ENCODE measurements at places on chromosomes 7 and 10.

- no peak for DNase-seq
Observed at GRCh38 chr7:63900394-63901203, 98.0 kb upstream of the ZNF722 start.

DNA sequence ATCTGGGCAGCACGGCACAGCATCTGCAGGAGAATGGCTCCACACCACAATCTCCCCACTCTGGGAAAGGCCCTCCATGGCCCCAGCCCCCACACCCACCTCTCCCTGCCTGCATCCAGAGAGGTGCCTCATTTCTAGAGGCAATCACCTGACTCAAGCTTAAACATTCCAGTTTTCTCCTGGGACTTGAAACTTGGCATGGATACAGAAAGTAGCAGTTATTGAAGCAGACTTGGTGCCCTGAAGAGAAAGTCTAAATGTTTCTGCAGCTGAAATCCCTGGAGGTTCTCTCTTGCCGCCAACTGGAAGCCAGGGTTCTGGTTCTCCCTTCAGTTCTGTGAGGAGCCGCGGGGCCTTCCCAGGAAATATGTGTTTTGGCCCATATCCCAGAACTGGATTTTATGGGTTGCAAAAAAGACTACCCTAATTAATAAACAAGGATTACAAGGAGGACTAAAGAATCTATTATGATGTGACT, 122.8 kb downstream of the SKIDA1 start:
- no peak for DNase-seq

- DNase-seq, result no peak
Observed at GRCh38 chr7:127870231-127870907, 160.9 kb downstream of the LRRC4 start.

- DNase-seq, result no peak
Observed at GRCh38 chr10:34814223-34814912, 728 bp downstream of the PARD3 start.

- no peak for DNase-seq
Observed at GRCh38 chr7:621572-622285, 102.1 kb upstream of the PDGFA start.

GRCh38 chr10:29495366-29495765, 139.4 kb downstream of the SVIL start:
- DNase-seq, result no peak

DNA sequence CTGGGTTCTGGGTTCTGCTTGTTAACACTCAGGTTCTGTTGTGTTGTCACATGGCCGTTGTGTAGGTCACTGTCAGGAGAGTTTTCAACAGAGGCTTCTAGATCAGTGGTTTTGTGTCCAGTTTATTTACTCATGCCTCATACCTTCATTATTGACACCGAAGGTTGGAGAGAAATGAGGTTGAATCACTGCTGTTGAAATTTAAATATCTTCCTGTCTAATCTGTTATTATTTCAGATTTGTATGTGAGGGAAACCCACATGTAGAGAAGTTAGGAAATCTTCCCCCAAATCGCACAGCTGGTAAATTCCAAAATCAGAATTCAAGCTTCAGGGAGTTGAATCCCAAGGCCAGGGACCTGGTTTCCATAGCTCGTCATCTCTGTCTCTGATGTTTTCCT, 28.3 kb upstream of the KLF6 start:
- no peak for DNase-seq

DNA sequence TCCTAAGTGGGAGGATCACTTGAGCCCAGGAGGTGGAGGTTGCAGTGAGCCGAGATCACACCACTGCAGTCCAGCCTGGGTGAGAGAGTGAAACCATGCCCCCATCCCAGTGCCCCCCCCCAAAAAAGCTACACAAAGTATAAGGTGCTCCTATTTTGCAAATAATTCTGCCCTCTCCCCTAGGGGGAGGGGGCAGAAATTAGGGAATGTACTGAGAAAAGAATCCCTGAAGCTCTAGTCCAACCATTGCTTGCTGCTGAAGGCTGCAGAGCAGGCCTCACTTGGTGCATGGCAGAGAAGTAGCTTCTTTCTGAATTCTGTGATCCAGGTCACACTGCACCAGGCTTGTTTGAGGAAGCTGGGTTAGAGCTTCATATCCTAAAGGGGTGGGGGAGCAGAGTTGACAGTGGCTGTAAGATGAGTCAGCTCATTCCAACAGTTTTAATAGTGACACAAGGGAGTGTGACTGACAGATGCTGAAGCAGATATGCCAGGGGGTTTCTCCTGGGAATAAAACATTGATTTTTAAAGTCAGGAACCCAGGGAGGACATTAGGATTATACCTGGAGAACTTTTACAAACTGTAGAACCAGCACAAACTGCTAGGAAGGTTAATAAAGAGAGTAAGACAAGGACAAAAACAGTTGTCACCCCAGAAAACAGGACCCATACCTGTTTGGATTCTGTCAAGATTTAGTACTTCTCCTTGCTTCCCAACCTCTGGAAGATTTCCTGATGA, 32.8 kb upstream of the STRIP2 start:
- no peak for DNase-seq

DNA sequence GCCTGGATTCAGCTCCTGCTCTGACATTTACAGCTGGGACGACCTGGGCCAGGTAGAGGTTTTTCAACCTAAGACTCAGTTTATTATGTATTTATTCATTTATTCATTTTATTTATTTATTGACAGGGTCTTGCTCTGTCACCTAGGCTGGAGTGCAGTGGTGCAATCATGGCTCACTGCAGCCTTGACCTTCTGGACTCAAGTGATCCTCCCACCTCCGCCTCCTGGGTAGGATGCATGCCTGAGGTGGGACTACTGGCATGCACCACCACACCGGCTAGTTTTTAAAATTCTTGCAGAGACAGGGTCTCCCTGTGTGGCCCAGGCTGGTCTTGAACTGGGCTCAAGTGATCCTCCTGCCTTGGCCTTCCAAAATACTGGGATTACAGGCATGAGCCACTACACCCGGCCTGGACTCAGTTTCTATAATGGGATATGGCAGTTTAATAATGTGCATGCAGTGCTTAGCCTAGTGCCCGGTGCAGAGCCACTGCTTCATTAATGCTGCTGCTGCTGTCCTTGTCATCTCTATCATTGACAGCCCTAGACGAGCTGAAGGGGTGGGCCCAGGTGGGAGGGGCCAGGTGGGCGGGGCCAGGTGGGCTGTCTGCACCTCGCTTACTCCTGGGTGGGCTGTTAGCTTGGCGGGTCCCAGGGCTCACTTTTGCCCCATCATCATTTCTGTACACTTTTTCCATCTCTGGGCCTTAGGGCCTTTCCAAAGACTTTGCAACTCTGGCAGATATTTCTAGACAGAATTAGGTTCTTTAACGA, 92.6 kb downstream of the LHPP start:
- DNase-seq, result no peak

DNA sequence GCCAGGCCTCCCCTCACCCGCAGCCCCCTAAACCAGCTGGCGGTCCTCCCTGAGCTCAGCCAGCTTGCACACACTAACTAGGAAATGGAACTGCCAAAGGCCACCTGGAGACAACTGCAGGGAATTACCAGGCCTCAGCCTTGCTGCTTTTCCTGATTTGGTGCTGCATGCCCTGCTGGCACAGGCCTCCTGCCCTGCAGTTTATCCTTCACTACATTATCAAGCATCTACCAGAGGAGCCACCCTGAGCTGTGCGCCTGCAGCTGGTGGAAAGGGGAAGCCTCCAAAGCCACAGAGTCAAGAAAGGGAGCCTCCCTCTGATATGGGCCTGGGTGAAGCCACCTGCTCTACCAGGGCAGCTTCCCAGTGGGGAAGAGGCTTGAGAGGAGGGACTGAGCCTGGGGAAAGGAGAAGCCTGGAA, 139.8 kb downstream of the GRID1 start:
- DNase-seq, result no peak

- no peak for DNase-seq
Observed at GRCh38 chr10:15253951-15254807, 85.7 kb upstream of the NMT2 start.

GRCh38 chr10:127618797-127619196, 69.7 kb downstream of the NPS start:
- no peak for DNase-seq

DNA sequence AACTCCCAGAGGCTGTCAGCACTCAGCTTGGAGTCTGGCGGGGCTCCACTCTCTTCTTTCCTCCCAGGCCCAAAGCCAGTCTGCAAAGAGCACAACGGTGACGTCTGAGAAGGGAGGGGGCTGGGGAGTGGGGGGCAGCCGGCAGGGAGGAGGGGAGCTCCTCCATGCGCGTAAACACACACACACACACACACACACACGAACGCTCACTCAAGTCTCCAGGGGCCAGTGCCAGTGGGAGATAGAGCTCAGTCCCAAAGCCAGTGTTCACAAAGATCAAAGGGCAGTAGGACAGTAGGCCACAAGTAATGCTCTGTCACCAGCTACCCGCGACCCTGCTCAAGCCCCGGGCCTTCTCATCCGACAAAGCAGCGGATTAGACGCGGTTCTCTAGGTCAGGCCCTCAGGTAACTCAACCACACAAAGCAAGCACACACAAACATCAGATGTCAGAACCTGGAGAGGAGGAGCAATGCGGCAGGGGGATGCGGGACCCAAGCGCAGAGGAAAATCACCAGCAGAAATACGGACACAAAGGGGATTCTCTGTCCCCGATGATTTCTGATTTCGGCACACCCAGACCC, 19.9 kb downstream of the TCAF1 start:
- peak; percentile 66 for DNase-seq

DNA sequence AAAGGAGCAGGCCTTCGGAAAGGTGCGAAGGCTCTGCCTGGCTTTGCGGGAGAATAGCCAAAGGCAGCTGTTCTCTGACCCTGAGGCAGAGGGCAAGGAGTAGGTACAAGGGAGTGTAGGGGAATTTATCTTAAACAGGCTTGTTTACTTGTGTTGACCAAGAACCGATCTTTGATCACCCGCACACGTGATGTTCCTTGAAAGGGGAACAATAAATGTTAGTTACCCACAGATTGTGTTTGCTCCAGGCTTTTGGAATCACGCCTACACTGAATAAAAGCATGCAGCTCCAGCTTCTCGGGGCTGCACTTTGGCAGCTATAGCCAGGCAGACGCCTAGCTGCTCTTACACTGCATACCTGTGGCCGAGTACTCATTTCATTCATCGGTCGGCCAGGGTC, 420.8 kb downstream of the PHF14 start:
- DNase-seq, result no peak

GRCh38 chr7:158030071-158030470, 557.6 kb downstream of the PTPRN2 start:
- no peak for DNase-seq

DNA sequence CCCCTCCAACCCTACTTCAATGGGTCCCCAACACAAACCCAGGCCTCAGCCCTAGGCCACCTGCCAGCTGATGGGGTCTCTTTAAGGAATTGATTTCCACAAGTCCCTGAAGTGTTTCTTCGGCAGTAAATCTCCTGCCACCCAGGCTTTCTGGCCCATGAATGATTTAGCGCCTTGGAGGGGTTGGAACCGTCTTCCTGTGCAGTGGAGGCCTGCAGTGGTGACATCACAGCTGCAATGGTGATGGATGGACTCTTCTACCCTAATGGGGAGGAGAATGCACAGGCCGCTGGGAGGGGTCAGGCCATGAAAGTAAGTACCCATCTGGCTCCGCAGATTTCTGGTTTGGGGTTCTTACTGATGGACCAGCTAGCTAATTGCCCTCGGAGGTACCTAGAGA, 163.8 kb downstream of the UBE2H start:
- no peak for DNase-seq

DNA sequence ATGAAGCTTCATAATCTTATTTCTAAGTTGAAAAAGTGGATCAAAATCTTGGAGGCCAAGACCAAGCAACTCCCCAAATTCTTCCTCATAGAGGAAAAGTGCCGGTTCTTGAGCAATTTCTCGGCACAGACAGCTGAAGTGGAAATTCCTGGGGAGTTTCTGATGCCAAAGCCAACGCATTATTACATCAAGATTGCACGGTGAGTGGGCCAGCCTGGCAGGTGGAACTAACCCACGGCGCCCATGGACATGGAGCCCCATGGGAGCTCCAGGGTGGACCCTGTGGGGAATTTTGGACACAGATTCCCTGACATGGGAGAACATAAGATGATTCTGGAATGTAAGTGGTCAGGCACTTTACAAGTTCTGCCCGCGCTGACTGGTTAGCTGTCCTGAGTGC, 125.9 kb downstream of the TRRAP start:
- no peak for DNase-seq

DNA sequence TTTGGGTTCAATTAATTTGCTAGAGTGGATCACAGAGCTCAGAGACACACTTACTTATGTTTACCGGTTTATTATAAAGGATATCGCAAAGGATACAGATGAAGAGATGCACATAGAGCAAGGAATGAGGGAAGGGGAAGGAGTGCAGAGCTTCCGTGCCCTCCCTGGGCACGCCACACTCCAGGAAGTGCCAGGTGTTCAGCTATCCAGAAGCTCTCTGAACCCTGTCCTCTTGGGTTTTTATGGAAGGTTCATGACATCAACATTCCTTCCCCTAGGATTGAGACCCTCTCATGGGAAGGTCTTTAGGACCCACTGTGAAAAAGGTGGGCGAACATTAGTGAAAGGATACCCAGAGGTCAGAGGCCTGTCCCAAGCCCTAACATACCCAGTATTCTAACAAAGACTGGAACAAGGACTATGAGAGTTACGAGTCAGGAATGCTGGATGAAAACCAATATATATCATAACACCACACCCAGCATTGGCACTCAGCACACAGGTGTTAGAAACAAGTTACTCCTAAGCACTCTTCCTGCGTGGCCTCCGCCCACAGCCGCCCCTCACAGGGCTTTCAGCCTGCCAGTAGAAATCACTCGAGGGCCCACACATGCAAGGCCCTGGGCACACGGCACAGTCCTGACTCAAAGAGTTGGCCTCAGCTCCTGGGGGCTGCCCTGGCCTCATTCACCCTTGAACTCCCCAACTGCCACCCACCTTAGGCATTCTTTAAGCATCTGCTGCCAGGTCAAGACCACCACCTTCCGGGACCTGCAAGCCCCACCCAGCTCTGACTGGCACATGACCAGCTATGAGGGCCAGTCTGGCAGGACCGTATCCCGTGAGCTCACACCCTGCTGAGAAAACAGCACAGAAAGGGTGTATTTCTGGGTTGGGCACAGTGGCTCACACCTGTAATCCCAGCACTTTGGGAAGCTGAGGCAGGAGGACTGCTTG, 5.6 kb upstream of the AIFM2 start:
- DNase-seq, result no peak

GRCh38 chr10:85012305-85012704, 683.9 kb downstream of the CCSER2 start:
- no peak for DNase-seq

GRCh38 chr10:59856104-59856503, 50.3 kb downstream of the CCDC6 start:
- no peak for DNase-seq

GRCh38 chr7:45568536-45569289, 5.5 kb upstream of the ADCY1 start:
- DNase-seq, result no peak

DNA sequence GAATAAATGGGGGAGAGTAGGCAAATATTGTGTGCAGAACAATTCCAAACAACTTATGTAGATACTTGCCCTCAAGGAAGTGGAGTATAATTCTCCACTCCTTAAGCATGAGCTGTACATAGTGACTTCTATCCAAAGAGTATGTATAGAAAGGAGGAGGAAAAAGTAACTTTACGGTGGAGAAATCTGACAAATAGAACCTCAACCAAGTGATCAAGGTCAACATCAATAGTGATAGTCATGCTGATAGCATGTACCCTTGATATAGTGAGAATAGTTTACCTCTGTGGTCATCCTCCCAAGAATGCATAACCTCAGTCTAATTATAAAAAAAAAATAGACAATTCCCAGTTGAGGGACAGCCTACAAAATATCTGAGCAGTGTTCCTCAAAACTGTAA, 89.1 kb upstream of the NANOS1 start:
- no peak for DNase-seq

- no peak for DNase-seq
Observed at GRCh38 chr7:155225516-155225915, 72.2 kb upstream of the INSIG1 start.
